NCI-H2029 (cell line): ENCODE measurements at places on chromosomes 1 and 21.

- DNase-seq, result no peak
These were observed 6.4 kb upstream of the E2F2 start for GRCh38 chr1:23537296-23537973.

- no peak for DNase-seq
These were observed 1.0 kb downstream of the RAB7B start for GRCh38 chr1:206002160-206002559.

DNA sequence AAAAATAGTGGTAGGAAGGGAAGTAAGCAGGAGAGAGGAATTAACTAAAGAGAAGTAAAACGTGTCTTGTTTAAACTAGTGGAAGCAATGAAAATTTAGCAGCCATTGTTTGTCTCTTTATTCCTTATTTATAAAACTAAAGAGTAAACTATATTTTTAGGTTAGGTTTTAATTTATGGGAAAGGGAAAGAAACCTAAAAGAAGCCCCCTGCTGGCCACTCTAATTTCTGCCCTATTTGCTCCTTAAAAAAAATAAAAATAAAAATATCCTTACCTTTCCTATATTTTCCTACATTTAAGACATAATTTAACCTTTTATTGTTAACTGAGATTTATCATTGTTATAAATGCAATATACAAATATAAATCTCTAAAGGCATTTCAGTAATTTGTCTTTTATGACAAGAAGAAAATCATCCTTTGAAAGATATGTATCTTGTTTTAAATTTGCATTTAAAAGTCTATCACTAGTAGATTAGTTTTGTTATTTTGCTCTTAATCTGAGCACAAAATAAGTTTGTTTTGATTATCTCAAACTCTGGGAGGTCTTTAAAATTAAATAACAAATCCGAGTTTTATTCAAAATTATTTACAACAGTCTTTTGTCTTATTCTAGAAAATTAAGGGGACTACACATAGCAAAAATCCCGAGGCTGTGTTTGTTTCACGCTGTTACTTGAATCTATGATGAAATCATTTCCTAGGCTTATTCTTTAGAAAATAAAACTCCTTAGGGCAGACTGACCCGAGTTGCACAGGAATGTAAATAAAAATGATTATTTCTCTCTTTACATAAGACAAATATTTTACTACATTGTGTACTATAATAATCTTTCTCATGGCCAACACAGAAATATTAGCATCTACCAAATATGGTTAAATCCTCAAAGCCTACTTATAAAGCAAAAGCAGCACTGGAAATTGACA lies 201.7 kb downstream of the NRIP1 start:
- DNase-seq, result no peak

DNA sequence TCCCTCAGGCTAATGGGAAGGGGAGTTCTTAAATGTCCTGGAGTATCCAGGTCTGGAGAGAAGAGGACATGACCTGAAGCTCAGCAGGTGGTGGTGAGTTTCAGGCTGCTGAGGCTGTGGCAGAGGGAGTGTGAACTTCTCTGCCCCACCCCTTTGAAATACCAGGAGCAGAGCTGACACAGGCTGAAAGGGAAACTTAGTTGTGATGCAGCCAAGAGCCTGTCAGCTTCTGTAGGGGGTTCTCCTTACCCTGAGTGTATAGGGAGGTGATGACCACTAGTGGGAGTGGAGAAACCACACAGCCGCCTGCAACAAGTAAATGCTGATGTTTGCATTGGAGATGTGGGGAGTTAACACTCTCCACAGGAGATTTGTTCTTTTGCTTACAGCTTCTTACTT lies 152.3 kb downstream of the FCRL5 start:
- no peak for DNase-seq

- DNase-seq, result no peak
These were observed 209.8 kb downstream of the TPR start for GRCh38 chr1:186165303-186165702.

- no peak for DNase-seq
These were observed 118.7 kb upstream of the FOXD3 start for GRCh38 chr1:63203641-63204040.

DNA sequence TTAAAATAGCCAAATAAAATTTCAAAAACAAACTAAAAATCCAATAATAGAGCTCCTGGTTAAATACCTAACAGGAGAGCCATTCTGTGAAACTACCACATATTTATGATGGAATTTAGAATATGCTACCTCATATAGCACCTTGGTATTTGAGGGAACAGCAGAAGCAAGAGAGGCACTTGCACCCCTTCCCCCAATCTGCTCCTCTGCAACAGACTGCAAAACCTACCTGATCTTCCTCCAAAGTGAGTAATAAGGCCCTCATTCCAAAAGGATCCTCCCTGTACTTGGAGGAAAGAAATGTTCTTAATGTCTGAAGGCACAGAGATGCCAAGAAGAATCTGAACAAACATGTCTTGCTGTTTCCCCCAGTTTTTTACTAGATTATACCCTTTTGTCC lies 28.1 kb upstream of the RNPC3 start:
- no peak for DNase-seq

DNA sequence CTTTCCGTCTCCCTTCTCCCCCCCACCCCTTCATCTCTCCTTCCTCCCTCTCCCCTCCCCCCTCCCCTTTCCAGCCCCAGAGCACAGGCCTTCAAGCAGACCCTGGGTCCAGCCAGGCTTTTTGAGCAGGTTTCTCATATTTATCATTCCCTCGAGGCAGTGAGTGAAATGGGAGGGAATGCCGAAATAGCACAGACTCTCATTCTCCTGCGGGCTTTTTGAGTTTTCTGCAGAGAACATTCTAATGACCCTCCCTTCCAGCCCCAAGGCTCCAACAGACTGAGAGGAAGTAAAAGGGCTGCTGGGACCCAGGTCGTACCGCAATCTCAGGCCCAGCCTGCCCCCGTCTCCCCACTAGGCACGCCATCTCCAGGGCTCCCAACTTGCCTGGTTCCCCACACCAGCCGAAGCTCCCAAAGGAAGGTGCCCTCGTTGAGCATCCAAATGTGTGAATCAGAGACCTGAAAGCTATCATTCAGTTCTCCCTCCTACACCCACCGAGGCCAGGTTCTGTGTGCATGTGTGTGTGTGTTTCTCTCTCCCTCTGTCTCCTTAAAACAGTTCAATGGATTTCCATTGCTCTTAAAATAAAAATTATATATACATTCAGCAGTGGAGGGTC lies 22.3 kb downstream of the ACTA1 start:
- no peak for DNase-seq

- DNase-seq, result no peak
These were observed 2.4 kb downstream of the MCL1 start for GRCh38 chr1:150576794-150577556.

GRCh38 chr1:39671793-39672550 lies at the start of gene NT5C1A:
Gene NT5C1A, minus strand, starts transcription at chr1:39672107. Its CDS starts 69 bp downstream, at chr1:39672038.
- peak; percentile 83 for DNase-seq

GRCh38 chr1:182235952-182236650 lies 155.5 kb downstream of the GLUL start:
- peak; percentile 92 for DNase-seq

- no peak for DNase-seq
These were observed 189.8 kb upstream of the OLFM3 start for GRCh38 chr1:102186536-102186935.

DNA sequence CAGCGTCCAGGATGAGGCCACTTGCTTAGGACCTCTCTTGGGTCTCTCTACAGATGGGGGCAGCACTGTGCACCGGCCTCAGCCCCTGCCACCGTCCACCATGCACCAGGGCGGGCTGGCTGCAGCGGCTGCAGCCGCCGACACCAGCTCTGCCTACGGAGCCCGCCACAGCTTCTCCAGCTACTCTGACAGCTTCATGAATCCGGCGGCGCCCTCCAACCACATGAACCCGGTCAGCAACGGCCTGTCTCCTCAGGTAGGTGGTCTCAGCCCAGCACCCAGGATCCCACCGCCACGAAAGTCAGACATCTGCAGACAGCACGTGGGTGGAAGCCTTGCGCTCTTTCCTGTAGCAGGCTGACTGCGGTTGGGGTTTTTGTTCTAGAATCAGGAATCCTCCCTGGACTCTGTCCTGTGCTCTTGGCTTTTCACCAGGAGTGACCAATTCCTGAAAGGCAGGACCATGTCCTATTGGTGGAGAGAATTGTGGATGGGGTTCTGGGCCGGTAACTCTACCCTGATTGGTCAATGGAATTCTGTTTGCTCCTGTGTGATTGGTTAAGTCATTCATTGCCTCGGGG lies 72.5 kb downstream of the PAX7 start:
- DNase-seq, result no peak

DNA sequence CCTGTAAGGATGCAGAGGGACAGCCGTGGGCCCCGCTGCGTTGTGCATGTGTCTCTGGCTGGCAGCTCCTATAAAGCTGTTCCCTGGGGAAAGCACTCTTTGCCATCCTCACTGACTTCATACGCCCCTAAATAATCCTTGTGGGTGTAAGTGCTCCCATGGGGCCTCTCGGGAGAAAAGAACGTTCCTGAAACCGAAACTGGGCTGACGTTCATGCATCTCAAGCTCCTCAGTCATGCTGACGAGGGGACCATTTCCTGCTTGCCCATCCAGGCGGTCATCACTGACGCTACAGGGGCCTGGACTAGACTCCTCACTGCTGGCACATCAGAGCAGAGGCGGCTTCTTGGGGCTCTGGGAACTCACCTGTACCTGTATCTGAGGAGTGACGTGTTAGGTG lies 73.1 kb upstream of the USP24 start:
- no peak for DNase-seq

- DNase-seq, result no peak
These were observed at the start of gene HHIPL2 for GRCh38 chr1:222547944-222548671. Gene HHIPL2, minus strand, starts transcription at chr1:222548104. Its CDS starts 60 bp downstream, at chr1:222548044.

GRCh38 chr1:97849345-97850340 lies 71.2 kb downstream of the DPYD start:
- peak; percentile 14 for DNase-seq

DNA sequence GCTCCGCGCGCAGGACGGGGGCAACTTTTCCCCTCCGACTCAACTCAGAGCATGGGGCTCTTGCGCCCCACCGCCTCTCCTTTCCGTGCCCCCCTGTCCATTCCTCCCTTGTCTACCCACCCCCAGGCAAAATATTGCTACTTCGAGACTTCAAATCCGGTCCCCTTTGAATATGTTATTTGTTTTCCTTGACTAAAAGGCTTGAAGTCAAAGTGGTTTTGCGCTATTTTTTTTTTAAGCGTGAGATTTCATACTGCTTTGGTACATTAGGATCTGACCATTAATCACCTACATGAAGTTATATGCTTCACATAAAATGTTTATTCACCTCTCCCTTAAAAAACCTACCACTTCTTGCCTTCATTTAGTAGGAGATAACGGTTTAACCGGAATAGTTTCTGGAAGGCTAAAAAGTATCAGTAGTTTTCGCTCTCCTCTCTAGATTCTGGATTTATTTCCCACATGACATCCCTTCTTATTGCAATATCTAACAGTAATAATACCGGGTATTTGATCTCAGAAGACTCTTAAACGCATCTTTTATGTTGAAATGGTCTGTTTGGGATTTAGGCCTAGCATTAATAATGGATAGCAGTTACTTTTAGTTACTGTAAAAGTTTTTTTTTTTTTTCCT lies 1.6 kb downstream of the NFIA start:
- DNase-seq, result no peak

DNA sequence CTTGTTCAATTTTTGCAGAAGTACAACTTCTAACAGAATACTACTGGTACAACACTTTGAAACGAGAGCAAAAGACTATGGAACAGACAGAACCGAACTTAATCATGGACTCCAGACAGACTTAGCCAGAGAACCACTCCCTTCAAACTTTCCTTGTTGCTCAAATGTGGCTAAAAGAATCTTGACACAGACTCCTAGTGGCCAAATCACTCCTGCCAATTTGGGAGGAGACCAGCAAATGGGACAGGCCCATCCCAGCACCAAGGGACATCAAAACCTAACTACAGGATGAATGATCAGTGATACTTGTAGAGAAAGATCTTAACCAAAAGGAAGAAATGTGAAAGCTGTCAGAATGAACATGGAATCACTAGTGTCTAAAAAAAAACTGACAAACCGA lies 154.0 kb downstream of the MATN1 start:
- DNase-seq, result no peak

DNA sequence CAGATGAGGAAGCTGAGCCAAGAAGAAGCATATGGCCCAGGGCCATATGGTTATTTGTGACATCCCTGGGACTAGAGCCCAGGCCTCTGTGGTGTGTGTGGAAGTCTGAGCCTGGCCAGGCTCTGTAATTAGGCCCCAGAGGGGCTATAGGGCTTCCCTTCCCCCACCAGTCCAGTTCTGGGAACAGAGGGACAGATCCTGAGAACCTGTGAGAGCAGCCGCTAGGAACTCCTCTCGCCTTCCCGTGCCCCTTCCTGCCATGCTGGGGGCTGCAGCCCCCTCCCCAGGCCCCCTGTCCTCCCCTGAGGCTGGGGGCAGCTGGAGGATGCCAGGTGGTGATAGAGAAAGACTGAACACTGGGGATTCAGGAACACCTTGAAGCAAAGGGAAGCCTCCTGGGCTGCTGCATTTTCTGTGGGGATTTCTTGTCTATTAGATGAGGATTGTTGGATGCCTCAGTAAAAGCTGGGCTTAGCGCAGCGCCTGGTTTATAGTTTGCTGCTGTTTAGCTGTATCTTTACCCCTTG lies 33.3 kb downstream of the COQ8A start:
- DNase-seq, result no peak

- DNase-seq, result no peak
These were observed 76.0 kb downstream of the PAPPA2 start for GRCh38 chr1:176539018-176539417.

DNA sequence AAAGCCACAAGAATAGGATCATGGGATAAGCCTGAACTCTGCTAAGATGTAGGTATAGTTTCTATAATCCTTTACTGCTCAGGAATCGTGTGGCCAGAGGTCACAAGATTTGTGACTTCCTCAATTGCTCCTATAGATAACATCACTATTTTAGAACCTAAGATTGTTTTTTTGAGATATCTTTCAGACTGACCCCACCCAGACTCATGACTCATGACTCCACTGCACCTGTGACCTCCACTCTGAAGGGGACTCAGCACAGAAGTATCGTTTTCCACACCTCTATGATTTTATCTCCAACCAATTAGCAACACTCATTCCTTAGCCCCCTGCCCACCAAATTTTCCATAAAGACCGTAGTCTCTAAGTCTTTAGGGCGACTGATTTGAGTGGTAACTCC lies 124.5 kb upstream of the KCNK1 start:
- DNase-seq, result no peak

DNA sequence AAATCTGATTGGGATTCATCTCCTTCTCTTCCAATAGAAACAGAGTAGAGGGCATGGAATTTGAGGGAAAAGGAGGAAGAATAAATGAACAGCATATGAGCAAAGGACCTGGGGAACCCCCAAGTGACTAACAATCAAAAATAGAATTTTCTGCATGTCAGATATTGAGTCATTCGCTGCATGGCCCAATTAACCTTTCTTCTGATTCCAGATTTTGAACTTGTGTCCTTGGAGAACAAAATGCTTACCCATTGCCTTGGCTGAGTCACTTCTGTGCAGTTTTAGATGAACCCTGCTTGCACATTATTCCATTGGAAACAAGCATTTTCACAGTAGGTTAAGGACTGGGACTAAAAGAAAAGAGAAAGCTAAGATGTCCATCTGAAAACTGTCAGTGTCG lies 390.5 kb downstream of the ST6GALNAC3 start:
- DNase-seq, result no peak
